ENCODE measurements at places on chromosomes 16 and 17.

- no peak for DNase-seq
These were observed 54.1 kb downstream of the VMP1 start for GRCh38 chr17:59761385-59762048.

DNA sequence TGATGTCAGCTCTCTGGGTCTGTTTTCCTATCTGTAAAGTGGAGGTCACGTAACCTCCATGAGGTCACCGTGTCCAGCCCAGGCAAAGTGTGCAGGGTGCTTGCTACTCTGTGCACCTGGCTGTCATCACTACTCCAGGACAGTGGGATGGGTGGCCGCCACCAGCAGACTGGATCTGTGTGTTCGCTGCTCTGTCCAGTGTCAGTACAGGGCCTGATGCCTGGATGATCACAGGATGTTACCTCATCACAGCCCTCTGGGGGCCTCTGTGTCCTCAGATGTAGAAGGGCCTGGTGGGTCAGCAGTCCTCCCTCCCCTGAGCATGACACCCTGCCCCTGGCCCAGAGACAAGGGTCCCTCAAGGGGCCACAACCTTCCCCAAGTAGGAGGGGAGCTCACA lies 80.0 kb downstream of the KCNJ18 start:
- DNase-seq = no peak

DNA sequence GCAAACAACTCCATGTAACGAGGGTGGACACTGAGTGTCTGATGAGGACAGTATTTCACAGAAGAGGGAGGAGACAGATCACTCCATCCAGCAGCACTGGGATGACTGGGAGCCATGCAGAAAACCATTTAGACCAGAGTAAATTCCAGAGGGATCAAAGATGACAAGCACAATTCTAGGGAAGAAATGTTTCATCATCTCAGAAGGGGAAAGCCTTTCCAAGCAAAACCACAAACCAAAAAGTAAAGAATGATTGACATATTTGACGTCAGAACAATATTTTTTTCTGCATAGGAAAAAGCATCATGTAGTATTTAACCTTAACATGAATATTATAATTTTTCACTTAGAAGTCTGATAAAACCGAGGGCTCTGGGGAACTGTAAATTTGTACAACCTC lies 4.8 kb downstream of the DNASE1 start:
- DNase-seq = no peak

- no peak for DNase-seq
These were observed 53.1 kb downstream of the METRNL start for GRCh38 chr17:83132251-83133081.

GRCh38 chr17:7836596-7837407 lies 2.8 kb downstream of the KDM6B start:
- peak; percentile 63 for DNase-seq

DNA sequence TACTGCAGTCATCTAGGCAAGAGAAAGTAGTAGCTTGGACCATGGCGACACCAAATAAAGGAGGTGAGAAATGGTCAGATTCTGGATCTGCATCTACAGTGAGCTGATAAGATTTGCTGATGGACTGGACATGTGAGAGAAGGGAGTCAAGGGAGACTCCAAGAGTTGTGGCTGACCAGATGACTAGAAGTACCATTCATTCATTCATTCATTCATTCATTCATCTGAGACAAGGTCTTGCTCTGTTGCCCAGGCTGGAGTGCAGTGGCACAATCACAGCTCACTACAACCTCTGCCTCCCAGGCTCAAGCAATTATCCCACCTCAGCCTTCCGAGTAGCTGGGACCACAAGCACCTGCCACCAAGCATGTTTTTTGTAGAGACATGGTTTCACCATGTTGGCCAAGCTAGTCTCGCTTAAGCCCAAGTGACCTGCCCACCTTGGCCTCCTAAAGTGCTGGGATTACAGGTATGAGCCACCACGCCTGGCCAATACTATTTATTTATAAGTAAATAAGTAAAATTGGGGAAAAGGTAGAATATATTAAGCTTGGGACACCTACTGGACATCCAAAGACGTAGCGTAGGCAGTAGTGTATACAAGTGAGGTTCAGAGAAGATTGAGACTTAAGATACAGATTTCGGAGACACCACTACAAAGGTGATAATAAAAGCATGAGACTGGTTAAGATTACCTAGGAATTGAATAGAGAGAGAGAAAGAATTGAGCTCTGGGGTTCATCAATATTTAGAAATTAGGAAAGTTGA lies 15.7 kb upstream of the RNF43 start:
- DNase-seq = no peak

DNA sequence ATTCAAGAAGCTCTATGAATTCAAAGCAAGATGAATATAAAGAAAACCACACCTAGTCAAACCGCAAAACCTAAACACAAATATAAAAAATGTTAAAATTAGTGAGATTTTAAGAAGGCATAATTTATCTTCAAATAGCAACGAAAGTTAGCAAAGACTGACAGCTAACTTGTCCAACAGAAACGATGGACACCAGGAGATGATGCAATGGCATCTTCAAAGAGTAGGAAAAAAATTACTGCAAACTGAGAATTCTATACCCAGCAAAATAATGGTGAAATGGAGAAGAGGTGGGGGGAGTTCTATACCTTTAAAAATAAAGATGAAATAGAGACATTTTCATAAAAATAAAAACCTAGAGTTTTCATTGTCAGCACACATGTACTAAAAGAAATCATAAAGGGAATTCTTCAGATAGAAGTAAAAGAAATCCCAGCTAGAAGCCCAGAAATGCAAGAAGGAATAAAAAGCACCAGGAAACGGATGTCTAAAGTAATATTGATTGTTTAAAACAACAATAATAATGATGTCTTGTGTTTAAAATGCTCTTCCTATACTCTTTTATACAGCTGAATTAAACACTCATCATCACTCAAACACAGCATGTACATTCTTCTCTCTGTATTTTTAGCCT lies 24.6 kb upstream of the TANC2 start:
- DNase-seq = no peak

DNA sequence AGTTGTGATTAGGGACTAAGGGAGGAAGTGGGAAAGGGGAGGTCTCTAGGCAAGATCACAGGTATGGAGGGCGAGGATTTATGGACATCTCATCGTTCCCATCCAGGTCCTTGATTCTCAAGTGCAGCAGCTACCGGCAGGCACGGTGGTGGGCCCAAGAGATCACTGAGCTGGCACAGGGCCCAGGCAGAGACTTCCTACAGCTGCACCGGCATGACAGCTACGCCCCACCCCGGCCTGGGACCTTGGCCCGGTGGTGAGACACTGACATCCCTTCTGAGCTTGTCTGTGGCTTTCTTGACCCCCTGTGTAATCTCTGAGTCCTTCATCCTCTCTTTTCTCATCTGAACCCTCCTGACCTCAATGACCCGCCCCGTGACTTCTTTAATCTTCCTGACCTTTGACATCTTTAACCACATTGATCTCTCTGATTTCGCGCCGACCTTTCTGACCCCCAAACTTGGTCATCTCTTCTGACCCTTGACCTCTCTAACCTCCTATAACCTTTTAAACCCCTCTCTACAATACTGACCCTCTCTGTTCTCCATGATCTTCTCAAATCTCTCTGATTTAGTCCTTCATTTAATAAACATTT lies 3.8 kb downstream of the PLD2 start:
- DNase-seq = no peak

GRCh38 chr16:85637808-85638647 lies 24.9 kb downstream of the GSE1 start:
- peak; percentile 39 for DNase-seq

DNA sequence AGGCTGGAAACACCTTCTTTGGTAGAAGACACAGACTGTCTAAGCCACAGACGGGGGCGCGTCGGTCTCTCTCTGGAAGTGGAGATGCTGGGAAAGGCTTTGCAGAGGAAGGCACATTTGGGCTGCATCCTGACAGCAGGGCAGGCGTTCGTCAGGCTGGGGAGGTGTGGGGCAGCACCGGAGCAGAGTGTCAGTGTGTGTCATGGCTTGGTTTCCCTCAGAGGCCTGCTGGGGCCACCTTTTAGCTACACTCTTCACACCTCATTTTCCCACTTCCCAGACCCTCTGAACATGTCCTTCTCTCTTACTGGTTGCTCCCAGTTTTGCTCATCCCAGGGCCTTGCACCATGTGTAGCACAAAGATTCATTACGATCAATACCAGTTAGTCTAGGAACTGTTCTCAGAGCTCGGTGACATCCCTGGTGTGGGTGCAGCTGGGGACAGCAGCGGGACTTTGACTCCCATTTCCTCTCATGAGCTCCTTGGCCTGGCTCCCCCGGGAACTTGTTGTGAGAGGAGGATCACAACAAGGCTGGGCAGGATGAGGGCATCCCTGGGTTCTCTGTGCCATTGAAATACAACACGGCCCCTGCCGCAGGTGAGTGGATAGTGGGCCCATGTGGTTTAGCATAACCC lies 33.1 kb downstream of the SMARCE1 start:
- no peak for DNase-seq

DNA sequence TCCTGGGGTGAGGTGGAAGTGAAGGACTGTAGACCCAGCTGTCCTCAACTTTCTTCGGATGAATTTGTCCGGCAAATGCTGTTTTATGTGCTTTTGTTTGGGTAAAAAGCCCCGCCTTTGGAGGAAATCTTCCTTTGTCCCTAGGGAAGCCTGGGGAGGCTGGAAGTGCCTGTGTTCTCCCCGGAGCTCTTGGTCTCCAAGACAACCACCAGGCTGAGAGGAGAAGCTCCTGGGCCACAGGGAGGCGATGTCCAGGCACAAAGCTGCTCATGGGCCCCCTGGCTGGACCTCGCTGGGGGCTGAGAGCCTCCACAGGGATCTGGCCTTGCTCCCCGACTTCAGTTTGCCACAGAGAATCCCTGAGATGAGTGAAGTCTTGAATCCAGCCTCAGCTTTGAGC lies 293.1 kb upstream of the N4BP1 start:
- DNase-seq = peak; percentile 21

DNA sequence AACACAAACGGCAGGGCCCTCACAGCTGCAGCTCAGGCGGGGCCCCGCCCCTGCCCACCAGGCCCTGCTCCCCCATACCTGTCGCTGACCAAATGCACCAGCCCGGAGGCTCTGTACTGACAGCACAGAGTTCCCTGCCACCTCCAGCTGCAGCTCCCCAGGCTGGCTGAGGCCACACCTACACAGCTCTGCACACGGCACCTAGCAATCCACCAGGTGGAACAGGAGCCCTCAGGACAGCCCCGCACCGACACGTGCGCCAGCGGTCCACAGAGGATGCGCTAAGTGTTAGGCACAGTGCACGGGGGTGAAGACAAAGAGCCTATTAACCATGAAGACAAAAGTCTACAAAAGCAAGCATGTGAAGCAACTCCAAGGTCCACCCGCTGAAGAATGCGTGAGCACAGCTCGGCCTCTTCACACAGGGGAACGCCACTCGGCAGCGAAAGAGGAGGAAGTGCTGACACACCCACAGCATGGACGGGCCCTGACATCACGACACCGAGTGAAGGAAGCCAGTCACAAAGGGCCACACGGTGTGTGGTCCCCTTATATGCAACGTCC lies 5.4 kb downstream of the ZCCHC14 start:
- peak; percentile 69 for DNase-seq

- DNase-seq = no peak
These were observed 155.6 kb downstream of the SNX11 start for GRCh38 chr17:48262982-48263730.

- DNase-seq = no peak
These were observed 36.5 kb downstream of the CPNE2 start for GRCh38 chr16:57128771-57129389.

GRCh38 chr16:10965440-10966061 lies 21.2 kb downstream of the CLEC16A start:
- no peak for DNase-seq

- DNase-seq = no peak
These were observed 13.8 kb downstream of the ELMO3 start for GRCh38 chr16:67212766-67213165.

GRCh38 chr17:66727634-66728570 lies 107.0 kb upstream of the CACNG5 start:
- no peak for DNase-seq

Data from NCI-H187 (cell line).